ENCODE measurements at places on chromosomes 1 and 21. TPM values are rescaled to one million over a fixed set of nuclear protein-coding genes. Genes with fewer than 3 reads are reported as not detected.

DNA sequence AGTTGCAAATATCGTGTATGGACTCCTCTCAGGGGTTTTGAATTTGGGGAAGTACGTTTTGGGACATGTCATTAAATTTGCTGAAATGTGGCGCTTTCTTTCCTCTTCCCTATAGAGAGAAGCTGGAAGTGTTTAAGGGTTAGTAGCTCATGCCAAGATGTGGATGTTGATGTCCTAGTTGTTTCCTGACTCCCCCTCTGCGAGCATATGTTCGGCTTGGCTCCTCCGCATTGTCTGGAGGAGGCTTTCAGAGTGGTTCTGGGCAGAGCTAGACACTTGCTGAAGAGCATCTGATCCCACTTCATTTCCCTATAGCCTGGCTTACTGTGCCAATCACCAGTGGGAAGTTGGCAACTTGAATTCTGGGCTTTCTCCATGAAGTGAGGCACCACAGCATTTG, 347.4 kb upstream of the B3GALT2 start:
- DNase-seq, result no peak

CELF3 gene
- 0.39 TPM for polyA plus RNA-seq

TIE1 gene
- polyA plus RNA-seq, result 15.0 TPM

IGSF21 gene
- 1.4 TPM for polyA plus RNA-seq

- DNase-seq, result no peak
Measured at GRCh38 chr1:185998391-185998790, 264.2 kb downstream of the HMCN1 start.

DNA sequence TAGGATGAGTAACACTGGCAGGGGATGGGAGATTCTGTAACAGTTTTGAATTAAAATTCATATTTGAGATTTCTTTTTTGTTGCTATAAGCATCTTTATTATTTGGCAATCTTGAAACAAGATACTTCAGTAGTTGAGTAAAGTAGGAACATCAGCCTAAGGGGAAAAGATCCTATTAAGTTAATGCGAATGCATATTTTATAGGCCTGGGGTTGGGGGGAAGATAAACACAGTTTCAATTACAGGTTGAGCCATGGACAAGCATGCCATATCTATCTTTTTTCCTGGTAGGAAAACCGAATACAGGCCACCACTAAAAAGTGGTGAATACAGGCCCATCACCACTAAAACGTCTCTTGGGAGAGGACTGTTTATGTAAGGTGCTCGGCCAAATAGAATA, 32.3 kb downstream of the SMAP2 start:
- no peak for DNase-seq

S100A14 gene
- 35.6 TPM for polyA plus RNA-seq

- peak; percentile 87 for DNase-seq
Measured at GRCh38 chr1:11337580-11338073, 64.6 kb downstream of the UBIAD1 start.

GRCh38 chr1:21913763-21914162, 23.3 kb downstream of the HSPG2 start:
- no peak for DNase-seq

DNA sequence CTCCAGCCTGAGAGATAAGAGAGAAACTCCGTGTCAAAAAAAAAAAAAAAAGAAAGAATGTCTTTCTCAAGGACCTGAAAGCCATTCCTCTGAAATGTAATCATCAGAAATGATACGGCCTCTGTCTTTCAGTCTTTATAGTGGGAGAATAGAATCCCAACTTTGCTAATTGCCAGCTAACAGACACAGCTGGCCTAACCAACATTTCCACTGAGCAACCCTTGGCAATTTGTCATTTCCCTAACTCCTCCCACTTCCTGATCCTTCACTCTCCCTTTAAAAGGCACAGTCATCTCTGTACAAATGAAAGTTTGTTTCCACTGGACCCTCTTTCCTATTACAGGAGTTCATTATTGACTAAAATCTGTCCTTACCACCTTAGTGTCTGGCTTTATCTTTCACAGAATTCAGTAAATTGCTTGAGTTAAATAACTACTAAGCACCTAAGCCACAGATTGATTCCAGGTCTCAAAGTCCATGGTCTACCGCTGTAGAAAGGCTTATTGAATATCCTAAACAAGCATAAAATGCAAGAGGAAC, 4.3 kb upstream of the CBR1 start:
- DNase-seq, result no peak

DNA sequence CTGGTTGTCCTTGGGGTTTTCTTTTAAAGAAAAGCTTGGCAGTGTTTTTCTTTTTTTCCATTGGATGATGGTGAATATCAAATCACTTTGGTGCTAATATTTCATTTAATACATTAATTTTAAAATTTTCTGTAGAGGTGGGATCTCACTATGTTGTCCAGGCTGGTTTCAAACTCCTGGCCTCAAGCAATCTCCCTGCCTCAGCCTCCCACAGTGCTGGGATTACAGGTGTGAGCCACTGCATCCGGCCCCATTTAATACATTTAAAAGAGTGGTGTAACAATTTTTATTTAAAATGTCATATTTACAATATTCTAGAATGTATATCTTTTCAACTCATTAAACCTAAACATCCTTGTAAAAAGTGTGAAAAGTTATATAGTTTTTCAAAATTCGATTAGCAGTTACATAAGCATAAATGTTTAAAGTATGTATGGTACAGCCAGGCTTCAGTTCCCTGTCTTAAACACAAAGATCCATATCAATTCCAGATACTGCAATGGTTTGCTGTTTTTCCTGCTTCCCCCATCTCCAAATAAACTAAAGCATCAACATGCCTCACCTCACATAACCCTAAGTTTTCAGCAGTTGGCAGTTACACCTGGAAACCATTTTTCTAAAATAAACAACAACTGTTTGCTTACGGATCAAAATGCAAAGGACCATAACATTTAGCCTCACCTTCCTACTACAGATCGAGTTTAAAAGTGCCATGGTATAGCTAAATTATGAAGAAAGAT, 8.9 kb upstream of the LGALS8 start:
- no peak for DNase-seq

GRCh38 chr1:185365951-185366350, 48.9 kb upstream of the IVNS1ABP start:
- DNase-seq, result no peak

DNA sequence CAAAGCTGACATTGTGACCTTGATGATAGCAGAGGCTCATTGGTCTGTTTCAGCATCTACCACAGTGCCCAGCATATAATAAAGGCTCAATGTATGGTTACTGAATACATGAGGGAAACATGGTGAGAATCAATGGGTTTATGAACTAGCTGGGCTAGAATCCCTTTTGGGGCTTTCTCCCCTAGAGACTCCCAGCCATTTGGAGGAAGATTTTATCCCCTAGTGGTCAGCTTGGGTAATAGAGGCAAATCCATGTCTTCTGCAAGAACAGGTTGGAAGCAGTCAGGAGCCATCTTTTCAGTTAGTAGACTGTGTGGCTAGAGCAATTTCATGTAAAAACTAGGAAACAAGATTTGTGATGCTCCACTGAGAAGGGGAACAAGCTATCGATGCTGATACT, 15.8 kb upstream of the REG4 start:
- no peak for DNase-seq

DNA sequence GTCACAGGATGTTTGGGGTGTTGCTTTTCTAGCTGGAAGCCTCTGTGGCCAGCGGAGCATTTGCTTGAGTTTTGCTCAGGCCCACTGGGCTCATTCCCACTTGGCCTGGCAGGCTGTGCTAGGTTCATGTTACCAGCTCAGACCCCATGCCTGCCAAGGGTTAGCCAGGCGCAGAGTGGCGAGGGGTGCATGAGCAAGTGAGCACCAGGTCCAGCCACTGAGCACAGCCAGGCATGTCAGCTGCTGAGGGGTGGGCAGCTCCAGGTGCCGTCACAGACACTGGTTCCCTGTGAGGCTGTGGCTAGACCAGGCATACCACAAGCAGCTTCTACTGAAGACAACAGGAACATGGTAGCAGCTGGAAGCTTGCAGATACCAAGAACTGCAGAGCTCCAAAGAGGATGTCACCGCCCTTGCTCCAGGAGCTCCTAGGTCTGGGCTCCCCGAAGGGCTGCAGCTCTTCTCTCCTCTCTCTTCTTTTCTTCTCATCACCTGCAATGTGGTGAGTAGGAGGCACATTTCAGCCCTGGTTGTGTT, 52.0 kb upstream of the CYYR1 start:
- DNase-seq, result no peak

- peak; percentile 73 for DNase-seq
Measured at GRCh38 chr21:43287795-43288755, 119.3 kb downstream of the CRYAA start.

DNA sequence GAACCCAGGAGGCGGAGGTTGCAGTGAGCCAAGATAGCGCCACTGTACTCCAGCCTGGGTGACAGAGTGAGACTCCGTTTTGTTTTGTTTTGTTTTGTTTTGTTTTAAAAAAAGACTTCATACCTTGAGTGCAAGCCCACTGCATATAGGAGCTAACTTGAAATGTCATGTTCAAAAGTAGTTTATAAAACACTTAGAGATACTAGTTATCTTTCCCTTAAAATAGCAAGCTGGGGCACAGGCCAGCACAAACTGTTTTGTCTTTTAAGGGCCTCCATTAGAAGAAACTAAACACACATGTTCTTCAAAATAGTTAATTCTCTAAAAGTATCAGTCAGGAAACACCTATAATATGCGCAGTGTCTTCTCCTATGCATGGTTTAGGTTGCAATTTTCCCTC, 505.1 kb upstream of the TMPRSS15 start:
- DNase-seq, result no peak

DNA sequence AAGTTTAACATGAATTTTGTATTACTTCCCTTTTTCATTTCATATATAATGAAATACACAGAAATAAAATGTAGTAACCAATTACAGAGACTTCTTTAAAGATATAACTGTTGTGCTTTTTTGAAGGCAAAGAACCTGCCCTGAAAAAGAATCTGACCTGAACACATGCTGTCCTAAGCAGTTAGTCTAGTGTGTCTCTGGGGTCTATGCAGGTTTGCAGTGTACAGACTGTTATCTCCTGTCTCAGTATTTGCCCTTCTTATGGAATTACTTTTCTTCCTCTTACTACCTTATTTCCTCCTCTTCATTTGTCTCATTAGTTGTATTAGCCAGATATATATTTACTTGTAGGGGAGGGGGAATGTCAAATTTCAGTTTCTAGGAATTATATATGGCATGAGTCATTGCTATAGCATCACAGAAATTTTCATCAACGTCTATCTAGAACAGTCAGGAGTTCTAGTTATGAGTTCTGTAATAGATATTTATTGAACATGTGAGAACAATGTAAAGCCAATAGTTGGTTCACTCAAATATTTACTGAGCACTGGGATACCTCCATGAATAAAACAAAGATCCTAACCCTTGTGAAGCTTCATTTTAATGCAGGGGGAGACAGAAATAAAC, 28.4 kb upstream of the PLEKHO1 start:
- DNase-seq, result no peak

DNA sequence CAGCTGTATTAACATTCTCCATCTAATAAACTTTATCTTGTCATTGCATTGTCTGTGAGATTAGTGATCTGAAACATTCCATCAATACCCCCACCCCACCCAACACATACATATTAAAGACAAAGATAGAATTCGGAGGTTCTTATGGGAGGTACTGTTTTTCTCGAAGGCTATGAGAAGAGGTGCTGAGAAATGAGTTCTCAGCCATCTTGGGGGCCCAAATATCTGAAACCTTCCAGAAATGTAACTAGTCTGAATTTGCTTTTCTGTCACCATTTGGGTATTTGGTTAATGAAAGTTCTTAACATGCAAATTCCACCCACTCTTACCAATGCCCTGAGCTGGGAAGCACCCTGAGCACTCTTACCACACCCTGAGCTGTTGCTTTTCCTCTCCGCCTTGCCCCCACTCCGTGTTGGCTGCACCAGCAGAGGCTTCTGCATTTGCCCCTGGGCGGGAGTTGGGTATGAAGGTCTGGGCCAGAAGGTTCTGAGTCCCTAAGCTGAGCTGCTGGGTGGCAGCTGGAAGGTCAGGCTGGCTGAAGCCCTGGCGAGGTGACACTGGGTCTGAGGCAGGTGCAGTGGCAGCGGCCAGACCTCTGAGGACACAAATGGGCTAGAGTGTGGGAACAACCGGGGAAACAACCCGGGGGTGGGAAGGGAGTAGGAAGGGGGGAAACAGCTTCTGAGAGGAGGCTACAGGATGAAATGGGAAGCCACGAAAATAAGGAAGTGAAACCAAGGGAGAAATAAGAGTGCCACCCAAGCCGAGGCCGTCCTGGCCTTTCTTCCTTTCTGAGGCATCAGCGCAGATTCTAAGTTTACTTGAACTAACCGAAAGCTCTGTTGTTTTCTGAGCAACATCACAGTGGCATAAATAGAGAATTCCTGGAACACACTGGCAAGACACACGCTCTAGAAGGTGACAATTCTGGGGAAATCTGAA, 26.3 kb upstream of the IER5 start:
- DNase-seq, result no peak

CHTOP gene
- polyA plus RNA-seq, result 71.1 TPM

- peak; percentile 13 for DNase-seq
Measured at GRCh38 chr1:204420039-204421004, 8.7 kb upstream of the PPP1R15B start.

FAM72B gene
- 0.56 TPM for polyA plus RNA-seq

DNA sequence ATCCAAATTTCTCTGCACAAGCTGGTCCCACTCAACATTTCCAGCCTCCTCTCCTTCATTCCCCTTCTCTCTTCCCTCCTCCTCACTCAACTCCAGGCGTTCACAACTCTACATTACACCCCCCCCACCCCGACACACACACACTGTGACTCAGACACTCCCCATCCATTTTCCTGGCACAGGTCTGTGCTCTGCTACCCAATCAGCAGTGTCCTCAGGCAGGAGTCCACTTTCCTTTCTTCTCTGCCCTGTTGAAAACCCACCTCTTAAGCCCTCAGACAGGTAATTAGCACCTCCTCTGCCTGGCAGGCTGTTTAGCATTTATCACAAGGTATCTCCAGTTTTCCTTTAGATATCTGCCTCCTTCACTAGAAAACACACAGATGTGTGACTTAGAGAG, 8.8 kb upstream of the LMX1A start:
- DNase-seq, result no peak

- DNase-seq, result no peak
Measured at GRCh38 chr1:111990026-111990877, 784 bp upstream of the KCND3 start.

DNA sequence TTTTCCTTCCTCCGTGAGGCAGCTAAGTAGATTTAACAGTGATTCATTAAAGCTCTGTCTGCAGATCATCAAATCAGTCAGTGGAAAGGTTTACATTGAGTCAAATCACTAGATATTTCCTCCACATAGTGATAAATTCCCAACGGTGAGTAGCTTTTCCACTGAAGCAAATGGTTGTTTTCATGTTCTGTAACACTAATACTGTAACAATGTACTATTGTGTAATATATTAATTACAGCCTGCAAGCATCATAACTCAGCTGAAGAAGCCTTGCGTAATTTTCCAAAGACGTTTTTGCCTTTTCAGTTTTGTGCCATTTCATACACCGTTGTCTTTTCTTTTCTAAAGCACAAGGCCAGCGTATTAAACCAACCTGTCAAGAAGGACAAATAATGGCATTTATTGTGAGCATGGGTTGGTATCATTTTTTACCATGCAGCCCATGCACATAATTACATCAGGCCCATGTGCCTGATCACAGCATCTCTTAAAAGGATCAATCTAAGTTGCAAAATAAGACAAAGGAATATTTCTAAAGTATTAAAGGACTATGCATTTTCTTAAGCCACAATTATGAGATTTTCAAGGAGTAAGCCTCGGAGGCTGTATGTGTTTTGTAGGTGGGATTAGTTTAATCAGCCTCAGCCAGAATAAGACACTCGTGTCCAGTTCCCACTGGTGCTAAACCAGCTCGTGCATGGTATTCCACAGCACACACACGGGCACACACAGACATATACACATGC, 16.7 kb upstream of the PDE9A start:
- no peak for DNase-seq

Measured in kidney (tissue), 22 donors.